ENCODE measurements at places on chromosomes 3 and 15.

GRCh38 chr3:189267981-189268613, 96.3 kb downstream of the TPRG1 start:
- DNase-seq: peak; percentile 66

DNA sequence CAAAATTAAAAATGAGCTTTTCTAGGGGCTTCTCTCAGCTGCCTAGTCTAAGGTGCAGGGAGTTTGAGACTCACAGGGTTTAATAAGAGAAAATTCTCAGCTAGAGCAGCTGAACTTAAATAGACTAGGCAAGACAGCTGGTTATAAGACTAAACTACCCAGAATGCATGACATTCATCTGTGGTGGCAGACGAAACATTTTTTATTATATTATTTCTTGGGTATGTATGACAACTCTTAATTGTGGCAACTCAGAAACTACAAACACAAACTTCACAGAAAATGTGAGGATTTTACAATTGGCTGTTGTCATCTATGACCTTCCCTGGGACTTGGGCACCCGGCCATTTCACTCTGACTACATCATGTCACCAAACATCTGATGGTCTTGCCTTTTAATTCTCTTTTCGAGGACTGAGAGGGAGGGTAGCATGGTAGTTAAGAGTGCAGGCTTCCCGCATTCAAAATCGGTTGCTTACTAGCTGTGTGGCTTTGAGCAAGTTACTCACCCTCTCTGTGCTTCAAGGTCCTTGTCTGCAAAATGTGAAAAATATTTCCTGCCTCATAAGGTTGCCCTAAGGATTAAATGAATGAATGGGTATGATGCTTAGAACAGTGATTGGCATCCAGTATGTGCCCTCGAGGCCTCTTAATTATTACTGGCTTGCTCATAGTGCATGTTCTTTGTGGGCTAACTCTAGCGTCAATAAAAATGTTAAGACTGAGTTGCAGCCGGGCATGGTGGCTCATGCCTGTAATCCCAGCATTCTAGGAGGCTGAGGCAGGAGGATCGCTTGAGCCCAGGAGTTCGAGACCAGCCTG, 984 bp downstream of the CCR5 start:
- no peak for DNase-seq

DNA sequence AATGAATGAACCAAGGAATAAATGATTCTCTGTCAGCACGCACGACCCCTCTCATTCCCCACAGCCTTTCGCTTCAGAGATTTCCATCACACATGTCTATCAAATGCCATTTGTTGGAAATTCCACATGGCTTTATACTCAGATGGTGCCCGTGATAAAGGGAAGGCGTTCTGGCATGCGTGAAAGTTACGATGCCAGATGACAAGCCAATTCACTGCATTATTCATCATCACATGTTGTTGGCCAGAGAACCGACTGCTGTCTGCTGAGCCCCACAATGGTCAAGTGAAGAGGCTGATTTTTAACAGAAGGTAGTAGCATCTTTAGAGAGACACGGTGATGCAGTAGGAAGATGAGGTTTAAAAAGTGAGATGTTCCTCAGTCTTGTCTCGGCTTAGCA, 74.1 kb upstream of the FRMD4B start:
- no peak for DNase-seq

GRCh38 chr3:39183211-39184080, 8.9 kb downstream of the XIRP1 start:
- DNase-seq: peak; percentile 31

DNA sequence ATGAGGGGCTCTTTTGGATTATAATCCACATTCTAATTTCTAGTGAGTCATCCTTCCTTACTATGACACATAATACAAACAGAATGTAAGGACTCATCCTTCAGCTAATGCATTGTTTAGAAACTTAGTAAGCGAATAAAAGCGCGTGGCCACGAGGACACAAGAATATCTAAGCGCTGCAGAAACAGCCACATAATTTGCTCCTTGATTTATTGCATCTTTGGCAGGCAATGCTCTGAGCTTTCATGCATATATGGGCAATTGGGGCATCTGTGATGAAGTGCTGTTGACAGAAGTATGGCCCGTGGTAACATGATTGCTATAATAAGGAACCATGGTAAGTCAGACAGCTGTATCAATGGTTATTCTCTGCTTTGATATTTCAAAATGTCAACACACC, 191.3 kb upstream of the ZNF385D start:
- peak; percentile 76 for DNase-seq

DNA sequence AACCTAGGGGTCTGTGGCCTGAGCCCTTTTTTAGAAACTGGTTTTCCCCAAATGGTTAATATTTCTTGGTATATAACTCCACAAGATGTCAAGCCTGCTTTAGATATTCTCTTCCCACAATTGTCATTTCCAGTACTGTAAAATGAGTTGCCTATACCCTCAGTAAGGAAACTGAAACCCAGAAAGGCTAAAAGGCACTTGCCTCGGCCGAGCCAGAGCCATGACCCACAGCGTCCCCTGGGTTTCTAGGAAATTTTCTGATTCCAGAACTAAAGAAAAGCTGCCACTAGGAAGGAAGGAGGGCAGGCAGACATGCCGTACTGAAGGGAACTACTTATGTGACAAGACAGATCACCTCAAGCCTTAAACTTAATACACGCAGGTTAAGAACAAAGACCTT, 59.1 kb downstream of the ATP8B4 start:
- no peak for DNase-seq

DNA sequence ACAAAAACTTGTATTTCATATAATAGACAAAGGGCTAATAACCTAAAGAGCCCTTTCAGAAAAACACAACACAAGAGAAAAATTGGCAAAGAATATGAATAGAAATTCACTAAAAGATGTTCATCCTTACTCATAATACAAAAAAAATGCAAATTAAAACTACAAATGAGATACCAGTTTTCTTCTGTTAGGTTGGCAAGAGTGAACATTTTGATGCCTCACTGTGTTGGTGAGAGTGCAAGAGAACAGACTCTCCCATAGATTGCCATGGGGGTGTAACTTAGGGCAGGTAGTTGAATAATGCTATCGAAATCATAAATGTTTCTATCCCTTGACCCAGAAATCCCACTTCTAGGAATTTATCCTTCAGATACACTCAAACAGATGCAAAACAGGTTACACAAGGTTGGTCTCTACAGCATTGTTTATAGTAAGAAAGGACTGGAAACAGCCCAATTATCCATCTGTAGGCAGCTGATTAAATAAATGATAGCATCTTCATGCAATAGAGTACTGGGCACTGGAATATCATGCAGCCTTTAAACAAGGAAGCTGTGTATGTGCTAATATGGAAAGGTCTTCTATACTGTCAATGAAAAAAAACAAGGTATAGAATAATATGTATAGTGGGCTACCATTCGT, 146.3 kb downstream of the TLE3 start:
- peak; percentile 26 for DNase-seq

DNA sequence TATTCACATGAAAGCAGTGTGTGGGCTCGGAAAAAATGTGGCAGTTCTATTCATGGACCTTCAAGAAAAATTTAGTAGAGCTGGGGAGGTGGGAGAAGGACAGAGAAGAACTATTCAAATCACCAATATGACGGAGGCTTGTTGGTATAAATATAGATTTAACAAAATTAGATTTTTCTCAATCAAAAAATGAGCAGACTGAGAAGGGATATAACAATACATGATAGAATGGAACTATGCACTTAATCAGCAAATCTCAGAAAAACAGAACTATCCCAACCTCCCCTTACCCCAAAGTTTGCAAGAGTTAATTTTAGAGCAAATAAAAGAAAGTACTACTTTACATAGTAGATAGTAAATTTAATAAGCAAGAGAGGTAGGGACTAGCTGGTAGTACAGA, 194.6 kb upstream of the BCL6 start:
- no peak for DNase-seq

DNA sequence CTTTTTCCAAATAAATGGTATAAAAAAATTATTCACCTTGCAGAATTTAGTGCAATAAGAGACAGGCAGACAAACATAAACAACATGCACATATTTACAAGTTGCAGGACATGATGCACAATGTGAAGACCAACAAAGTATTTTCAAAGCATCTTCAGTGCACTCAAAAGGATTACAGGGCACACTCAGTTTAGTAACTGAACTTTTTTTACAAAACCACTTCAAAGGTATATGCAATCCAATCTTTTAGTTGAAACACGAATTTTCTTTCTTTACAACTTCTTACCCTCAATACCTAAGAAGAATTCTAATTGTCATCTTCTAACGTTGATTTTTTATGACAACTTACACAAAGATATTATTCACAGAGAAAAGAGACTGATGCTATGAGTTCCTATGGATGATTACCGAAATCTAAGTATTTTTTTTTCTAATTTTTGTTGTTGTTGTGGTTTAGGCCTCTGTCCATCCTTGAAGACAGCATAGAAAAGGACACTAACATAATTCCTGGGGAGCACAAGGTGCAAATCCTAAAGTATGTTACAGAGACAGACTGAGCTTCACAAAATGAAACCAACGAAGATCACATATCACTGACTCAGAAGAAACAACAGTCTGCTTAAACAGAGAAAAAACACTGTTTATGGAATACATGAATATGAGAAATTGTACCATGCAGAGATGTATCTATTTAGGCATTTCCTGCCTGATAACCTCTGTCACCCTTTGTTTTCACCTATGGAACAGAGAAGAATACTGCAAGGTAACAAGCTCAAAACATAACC, 50.3 kb downstream of the ZMAT3 start:
- DNase-seq: no peak

- DNase-seq: no peak
Observed at GRCh38 chr15:91298101-91298500, 198.0 kb downstream of the SV2B start.

Data from NCI-H69 (cell line).